ENCODE measurements at places on chromosomes 7 and 10.

GRCh38 chr7:29328045-29328444 lies 133.5 kb downstream of the CHN2 start:
- no peak for DNase-seq

- DNase-seq, result no peak
Measured at GRCh38 chr7:135943134-135943879, 33.9 kb downstream of the MTPN start.

DNA sequence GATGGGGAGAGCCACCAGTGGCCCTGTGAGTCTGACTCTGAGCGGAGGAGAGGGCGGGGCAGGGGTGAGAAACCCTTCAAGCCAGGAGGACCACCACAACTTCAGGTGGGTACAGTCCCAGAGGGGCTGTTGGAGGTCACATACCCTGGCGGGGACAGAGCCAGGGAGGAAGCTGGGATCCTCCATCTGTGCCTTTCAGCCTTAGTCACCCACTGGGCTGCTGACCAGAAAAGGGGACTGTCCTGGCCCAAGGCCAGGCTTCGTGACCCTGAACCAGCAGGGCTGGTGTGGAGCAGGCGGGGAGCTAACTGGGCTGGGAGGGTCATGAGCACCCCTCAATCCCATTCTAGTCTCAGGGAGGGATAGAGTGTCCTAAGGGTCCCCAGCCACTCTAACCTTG lies 1.5 kb upstream of the CALHM3 start:
- peak; percentile 62 for DNase-seq

- DNase-seq, result peak; percentile 75
Measured at GRCh38 chr10:51770709-51771108, 71.3 kb upstream of the CSTF2T start.

DNA sequence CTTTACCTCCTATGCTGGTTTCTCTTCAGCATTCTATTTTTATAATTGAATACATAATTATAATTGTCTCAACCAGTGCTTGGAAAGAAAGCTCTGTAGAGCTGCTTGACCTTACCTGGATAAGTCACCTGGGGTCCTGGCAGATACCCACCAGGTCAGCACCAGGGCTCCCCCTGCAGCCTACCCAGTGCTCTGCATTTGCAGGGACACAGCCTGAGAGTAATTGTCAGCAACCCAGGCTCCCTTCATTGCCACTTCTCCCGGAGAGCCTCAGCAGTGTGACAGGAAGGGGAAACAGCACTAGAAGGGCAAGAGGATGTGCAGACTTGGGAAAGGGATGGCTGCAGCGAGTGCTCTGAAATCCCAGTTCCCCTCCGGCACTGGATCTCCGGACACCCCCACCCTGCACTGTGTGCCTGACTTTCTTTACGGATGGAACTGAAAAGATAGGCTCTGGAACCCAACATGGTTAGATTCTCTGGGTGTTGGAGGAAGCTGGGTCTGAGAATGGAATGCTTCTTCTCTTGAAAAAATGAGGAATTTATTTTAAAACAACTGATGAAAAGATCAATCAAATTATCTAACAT lies 11.4 kb upstream of the PAX4 start:
- DNase-seq, result no peak

GRCh38 chr7:134429481-134429880 lies 29.4 kb downstream of the AKR1B1 start:
- DNase-seq, result no peak

GRCh38 chr10:1674501-1674900 lies 62.8 kb downstream of the ADARB2 start:
- DNase-seq, result no peak

GRCh38 chr7:2376351-2377154 lies 21.9 kb downstream of the EIF3B start:
- DNase-seq, result no peak
